ENCODE measurements at places on chromosomes 2 and 18.

- no peak for DNase-seq
These were observed 1184.0 kb upstream of the GYPC start for GRCh38 chr2:125471963-125472362.

- no peak for DNase-seq
These were observed 371 bp upstream of the LCLAT1 start for GRCh38 chr2:30446602-30447148.

- DNase-seq = no peak
These were observed 43.1 kb downstream of the GPC1 start for GRCh38 chr2:240478346-240479110.

DNA sequence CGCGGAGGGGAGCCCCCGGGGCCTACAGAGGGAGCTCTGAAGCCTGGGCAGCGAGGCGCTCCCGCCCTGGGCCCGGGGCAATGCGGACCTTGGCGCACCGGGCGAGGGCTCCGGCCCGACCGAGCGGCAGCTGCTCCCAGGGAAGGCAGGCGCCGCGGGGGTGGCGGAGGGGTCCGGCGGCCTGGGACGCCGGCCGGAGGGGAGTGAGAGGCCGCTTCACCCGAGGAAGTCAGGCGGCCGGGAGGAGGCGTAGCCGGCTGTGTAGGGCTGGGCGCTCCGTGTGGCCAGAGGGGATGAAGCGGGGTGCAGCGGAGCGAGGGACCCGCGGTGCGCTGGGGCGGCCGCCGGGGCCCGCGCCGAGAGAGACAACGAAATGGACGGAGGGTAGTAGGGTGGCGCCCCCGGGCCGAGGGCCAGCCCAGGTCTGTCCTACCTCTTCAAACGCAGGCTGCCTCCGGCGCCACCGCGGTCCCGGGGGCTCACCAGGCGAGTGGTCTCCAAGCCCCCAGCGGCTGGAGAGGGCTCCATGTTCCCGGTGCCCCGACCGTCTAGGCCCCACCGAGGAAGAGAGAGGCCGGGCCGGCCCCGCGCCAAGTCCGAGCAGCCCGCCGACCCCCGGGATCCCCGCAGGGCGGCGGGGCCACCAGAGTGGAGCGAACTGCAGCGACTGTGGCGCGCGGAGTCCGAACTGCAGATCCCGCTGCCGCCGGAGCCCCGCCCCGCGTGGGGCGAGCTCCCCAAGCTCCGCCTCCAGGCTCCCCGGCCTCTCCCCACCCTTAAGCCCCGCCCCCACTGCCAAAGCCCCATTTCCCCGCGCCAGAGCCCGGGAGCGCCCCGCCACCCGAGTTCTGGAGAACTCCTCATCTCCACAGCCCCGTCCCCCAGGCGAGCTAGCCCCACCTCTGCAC, at the start of gene SLC30A3:
SLC30A3 (minus strand) TSS at position 669 of the 908 bp plus-strand sequence; CDS start at position 528, 141 bp downstream.
- DNase-seq = no peak
